ENCODE measurements at places on chromosomes 5 and 9.

GRCh38 chr9:27582794-27583193, 9.5 kb upstream of the C9orf72 start:
- no peak for DNase-seq

DNA sequence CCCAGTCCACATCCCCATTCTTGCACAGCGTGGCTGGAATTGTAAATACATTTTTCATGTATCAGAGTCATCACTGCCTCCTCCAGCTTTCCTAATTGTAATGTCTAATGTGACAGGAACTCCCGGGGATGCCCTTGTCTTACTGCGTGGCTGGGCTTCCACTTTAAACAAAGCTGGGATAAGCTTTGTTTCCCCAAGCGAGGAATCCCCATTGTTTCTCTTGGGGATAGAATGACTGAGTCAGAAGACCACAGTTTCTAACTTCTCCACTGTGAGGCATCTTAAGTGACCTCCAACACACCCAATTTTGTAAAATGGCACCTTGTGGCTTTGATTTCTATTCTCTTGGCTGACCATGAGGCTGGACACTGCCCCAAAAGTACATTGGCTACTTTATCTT, 22.4 kb downstream of the ARPC5L start:
- DNase-seq = no peak

GRCh38 chr5:135045488-135045887, 11.5 kb upstream of the PITX1 start:
- DNase-seq = no peak

DNA sequence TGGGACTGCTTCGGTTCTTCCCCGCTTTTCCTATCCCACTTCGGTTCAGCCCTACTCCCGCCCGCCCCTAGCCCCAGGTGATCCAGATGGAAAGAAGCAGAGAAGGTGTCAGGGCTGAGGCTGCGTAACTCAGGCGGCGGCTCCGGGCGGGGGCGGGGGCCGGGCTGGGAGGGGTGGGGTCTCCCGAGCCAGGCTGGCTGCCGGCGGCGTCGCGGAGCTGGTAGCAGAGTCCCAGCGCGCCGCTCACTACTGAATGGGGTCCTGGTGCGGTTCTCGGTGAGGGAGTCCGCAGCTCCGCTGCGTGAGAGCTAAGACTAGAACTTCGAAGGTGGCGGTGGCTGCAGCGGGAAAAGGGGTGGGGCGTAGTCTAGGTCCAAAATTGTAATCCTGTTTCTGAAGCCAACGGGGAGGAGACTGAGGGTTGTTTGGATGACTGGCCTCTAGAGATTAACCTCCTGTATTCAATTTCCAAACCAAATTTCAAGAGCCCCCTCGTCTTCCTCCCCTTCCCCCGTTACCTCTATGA, 1.4 kb downstream of the PRR16 start:
- peak; percentile 47 for DNase-seq

GRCh38 chr5:135708481-135709207, 125.8 kb upstream of the SLC25A48 start:
- no peak for DNase-seq

- no peak for DNase-seq
Measured at GRCh38 chr9:6270896-6271295, 55.3 kb downstream of the IL33 start.

- DNase-seq = peak; percentile 45
Measured at GRCh38 chr9:133115604-133116345, 5.3 kb downstream of the RALGDS start.

DNA sequence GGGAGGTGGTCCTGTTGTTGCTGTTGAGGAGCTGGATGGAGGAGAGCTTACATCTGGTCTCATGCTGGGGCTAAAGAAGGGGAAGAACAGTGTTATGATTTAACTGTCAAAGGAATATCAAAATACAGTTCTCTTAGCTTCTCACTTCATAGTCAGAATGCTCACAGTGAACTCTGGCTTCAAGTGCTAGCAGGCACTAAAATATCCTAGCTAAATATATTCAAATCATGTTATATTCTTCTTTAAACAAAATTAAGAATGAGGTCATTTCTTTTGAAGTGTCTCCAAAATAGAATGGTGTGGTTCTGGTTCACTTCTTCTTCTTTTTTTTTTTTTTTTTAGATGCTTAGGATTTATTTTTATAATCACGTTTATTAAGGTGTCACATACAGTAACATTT, 89.4 kb downstream of the NR3C1 start:
- DNase-seq = no peak

All from hematopoietic multipotent progenitor cell treated with erythropoietin and hydrocortisone succinate and interleukin-3 and kit ligand, for 4 days (in vitro differentiated cells).